Mucosa of descending colon (tissue), 3 donors: ENCODE measurements at places on chromosomes 13 and 19.

DNA sequence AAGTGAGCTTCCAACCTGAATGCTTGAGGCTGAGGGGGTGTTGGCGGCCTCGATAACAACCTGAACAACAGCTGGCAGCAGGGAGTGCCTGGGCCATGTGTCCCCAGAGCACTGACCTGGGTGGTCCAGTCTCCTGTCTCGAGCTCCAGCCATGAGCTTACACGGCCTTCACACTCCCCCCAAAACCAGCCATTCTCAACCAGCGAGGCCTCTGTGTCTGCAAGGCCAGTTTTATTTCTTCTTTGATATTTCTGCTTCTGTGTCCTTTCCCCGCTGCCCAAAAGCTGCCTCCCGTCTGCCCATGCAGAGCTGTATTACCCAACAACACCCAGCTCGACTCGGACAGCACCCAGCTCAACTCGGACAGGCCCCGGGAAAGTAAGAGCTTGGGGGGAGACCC lies 32.5 kb upstream of the TFDP1 start:
- DNase-seq, result no peak

DNA sequence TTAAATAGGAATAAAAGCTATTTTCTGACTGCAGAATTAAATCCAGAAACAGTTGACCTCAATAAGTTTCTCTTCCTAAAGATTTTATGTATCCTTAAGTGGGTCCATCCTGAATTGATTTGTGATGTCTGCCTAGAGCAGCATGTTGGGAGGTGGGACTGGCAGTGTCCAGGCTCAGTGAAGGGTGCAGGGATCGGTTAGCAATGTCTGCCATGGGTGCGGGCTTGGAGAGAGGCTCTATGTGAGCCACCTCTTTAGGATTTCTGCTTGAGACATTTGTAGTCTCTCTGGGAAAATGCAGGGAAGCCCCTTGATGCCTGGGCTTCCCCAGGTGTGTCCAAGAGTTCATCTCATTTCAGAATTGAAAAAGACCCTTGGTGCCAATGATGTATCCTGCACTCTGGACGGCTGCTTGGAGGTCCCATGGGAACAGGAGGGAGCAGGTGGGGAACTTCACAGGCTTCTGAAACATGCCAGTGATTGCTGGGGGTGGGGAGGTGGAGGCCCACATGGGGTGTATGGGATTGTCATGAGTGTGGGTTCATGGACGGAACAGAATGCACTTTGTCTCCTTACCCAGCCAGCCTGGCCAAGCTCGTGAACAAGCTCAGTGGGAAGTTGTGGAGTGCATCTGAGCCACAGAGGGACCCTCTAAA lies 6.2 kb upstream of the COLGALT1 start:
- DNase-seq, result no peak

DNA sequence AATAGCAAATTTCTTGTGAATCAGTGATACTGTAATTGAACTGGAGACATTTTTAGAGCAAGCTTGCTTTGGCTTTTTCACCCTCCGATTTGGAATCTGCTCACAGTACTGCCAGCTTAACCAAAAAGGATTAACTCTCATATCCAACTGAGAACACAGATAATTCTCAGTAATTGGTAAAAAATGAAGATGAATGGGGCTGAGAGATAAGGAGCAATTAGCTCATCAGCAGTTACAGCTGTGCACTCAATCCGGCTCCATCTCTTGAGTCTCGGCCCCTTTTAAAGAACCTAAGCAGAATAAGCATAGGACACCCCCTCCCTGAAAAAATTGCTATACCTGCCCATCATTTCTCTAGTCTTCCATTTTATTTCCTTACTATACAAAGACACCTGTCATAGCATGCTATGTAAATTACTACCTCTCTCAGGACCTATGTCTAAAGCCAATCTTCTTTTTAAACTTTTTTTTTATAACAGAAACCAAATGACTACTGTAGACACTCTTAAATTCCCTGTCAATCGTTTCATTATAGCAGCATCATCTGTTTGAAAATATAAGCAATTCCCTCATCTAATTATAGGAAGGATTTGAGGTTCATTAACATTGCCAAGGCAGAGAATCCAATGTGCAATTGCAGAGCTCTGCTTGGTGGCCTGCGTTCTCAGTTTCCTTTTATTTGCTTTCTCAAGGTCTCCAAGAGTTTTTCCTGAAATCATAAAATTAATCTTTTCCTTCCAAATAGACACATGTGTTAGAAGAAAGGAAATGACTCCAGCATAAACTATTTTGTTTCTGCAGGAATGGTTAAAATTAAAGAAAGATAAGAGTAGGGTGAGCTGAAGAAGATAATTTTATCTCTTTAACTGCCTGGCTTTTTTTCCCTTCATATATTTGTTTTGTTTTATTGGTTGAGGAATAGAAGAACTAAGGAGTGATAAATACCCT lies 242.1 kb downstream of the DACH1 start:
- no peak for DNase-seq

DNA sequence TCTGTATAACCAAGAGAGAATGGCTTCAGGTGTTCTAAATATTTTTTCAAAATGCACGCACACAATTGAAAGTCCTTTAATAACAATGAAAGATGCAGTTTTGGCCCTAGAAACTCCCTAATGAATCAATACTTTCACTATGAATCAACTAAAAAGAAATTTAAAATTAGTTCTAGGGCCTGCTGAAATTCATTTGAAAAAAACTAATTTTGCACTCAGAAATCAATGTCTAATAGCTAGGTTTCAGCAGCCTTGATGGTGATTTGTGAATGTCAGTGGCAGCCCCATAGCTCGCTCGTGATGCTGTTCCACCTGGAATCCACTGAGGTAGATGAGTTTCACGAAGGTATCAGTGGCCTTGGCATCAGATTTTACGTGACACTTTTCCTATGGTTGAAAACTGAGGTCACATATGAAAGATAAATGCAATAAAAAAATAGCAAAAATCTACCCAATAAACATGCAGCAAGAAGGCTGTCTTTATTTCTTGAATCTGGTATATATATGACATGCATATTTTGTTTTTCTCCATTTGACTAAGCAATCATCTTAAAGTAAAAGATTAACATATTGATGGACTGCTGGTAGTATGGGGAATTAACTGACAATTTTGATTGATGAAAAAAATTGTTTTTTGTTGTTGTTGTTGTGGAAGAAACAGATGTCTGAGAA lies 141.0 kb downstream of the AKAP11 start:
- no peak for DNase-seq

- DNase-seq, result no peak
Measured at GRCh38 chr13:51589793-51590192, 5.5 kb downstream of the WDFY2 start.

DNA sequence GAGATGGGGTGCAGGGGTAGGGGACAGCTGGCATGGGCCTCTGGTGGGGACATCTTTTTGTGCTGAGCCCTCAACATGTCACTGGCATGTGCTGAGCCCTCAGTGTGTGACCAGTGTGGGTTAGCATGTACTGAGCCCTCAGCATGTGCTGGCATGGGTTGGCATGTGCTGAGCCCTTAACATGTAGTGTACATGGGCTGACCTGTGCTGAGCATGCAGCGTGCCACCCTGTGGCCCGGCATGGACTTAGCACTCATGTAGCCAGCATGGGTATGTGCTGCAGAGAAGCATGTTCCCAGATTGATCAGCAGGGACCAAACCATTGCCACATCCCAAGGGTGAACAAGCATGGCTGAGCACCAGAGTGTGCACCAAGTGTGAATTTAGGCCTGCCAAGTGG lies 11.5 kb downstream of the HIPK4 start:
- DNase-seq, result no peak

DNA sequence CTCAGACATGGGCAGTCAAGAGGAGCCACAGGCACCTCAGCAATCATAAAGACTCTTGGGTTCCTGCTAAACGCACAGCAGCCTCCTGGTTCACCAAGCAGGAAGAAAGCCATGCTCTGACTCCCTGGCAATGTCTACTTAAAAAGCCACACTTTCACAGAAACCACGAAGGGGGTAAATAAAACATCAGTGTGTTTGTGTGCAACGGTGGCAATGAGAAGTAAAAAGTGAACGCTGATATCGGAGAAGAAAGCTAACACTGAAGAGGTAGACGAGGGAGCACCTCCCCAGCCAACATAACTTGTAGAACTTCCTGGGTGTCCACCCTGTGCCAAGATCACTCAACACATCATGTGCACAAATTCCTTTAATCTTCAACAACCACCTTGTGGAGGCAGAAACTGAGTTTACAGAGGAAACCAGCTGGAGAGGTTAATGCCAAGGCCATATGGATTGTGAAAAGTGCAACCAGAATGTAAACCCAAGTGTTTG lies 30.2 kb downstream of the HSPH1 start:
- DNase-seq, result no peak

GRCh38 chr19:17721821-17722220 lies 2.5 kb downstream of the MAP1S start:
- DNase-seq, result no peak
